ENCODE measurements at places on chromosomes 16 and 17.

DNA sequence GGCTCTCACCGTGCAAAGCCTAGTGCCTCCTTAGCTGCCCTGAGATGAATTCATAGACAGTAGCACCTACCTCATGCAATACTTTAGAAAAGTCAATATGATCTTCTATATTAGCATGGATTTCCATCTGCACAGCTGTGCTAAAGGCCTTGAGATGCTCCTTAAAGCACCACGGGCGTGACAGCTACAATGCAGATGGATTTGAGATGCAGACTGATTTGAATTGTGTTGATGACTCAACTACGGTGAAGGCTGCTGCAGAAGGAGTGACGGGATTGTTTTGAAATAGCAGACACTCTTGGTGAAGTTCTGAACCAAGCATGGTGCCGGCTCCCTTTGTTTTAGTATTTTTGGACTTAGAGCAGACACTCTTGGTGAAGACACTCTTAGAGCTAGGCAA is 88.2 kb downstream of the SPECC1 start:
- DNase-seq = no peak

DNA sequence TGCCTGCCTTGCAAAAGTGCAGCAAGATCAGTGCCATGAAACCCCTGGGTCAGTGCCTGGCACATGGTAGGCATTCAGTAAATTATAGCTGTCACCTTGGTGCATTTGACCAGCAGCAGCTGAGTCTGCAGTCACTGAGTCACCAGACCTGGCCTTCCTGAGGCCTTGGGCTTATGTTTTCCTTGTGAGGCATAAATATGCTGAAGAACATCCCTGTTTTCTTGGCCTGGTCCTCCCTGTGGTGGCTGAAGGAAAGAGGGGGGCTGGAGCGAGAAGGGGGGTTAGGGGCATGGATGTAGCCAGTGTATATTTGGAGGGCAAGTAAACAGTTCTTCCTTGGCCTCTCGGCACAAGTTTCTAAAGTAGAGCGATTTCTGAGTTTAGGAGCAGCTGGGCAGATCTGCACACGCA is 26.5 kb downstream of the EPN2 start:
- peak; percentile 81 for DNase-seq

DNA sequence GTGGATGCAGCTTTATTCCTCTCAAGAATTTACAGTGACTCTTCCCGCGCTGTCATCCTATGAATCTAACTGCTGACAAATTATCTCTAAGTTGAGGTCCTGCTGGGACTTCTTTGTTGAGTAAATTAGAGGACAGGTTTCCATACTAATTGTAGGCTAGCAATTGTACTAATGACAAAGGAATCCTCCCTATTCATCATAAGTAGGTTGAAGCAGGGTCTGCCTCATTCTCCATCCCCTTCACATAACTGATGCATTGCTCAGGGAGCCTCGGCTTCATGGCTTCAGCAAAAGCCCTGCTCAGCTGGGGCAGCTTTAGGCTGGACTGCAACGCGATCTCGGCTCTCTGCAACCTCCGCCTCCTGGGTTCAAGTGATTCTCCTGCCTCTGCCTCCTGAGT is 83.1 kb upstream of the IRX6 start:
- no peak for DNase-seq

DNA sequence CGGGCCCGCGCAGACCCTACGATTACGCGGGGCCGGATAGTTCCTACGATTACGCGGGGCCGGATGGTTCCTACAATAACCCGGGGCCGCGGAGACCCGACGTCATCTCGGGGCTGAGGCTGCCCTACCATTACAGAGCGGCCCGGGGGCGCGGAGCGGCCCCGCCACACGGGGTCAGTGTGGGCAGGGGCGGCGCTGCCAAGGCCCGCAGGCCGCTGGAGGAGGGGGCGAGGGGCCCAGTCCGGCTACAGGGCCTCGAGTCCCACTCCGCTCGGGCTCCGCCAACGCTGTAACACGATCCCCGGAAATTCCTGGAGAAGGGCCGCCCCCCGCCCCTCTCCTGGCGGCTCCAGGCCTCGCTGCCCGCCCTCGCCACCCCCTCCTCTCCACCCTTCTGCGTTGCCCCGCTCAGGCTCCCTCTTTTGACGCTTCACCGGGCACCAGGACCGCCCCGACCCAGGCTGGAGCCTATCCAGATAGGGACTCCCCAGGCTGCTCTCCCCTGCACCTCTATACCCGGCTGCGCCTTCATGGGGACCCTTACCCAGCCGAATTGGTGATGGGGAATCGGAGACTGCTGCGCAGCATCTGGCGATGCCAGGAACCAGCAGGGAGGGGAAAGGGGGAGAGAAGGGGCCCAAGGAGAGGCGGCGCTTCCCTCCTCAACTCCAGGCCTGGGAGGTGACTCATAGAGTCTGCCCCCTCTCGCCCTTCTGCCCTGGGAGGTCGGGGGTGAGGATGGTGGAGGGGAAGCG is at the start of gene RAB34:
TSS of gene RAB34 (minus strand) at position 291 of the 755 bp plus-strand sequence. CDS start 602 bp downstream, outside the sequence.
- peak; percentile 89 for DNase-seq
